Stimulated activated CD4-positive, alpha-beta T cell treated with anti-CD3 and anti-CD28 coated beads, Interleukin-1b, Interleukin-23, amount 100 ng/mL, for 1 hour (primary cell): ENCODE measurements at places on chromosomes 7 and 10.

DNA sequence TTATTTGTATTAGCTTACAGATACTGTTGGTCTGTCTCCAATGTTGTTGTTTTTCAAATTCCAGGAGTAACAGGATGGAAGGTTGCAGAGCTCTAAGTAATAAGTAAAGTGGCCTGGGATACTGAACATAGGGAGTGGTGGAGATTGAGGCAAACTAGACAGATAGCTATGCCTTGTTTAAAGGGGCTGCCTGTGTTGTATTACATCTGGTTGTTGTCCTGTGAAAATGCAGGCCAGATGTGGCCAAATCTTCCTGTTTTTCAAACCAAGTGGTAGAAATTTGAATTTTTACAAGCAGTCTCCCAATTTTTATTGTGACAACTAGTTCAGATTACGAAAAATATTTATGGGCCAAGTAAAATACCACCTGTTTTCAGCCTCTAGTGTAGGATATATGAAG is 33.5 kb downstream of the BICC1 start:
- no peak for DNase-seq

DNA sequence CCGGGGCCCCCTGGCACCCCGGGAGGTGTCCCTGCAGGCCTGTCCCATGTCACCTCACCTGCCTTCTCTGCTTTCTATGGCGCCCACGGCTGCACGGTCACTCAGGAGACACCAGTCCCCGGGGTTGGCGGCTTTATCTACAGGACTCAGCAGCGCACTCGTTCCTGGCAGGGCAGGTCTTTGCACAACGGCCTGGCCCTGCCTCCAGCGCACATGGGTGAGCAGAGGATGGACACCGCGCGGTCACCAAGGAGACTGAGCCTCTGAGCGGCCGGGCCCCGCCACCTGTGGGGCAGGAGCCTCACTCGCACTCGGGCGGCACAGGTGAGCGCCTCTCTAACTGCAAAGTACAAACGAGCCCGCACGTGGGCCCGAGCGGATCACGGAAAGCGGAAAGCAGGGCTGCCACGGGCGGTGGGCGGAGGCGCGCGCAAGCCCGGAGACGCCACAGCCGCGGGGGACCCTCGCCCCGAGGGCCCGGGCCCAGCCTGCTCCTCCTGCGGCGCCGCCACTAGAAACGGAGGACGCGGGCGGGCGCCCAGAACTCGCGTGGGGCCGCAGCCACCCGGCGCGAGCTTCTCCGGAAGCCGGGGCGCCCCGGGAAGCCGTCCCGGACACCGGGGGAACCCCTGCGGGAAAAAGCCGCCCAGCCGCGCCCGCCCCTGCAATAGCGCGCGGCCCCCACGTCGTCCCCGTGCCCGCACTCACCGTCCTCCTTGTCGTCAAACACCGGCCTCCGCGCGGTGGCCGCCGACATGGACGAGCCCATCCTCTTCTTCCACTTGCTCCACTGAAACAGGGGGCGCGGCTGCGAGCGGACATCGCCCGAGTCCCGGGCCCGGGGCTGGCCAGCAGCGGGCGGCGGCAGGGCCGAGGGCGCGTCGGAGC is 642 bp downstream of the STK32C start:
- no peak for DNase-seq

GRCh38 chr10:72375585-72375984 is 20.9 kb upstream of the DNAJB12 start:
- no peak for DNase-seq

DNA sequence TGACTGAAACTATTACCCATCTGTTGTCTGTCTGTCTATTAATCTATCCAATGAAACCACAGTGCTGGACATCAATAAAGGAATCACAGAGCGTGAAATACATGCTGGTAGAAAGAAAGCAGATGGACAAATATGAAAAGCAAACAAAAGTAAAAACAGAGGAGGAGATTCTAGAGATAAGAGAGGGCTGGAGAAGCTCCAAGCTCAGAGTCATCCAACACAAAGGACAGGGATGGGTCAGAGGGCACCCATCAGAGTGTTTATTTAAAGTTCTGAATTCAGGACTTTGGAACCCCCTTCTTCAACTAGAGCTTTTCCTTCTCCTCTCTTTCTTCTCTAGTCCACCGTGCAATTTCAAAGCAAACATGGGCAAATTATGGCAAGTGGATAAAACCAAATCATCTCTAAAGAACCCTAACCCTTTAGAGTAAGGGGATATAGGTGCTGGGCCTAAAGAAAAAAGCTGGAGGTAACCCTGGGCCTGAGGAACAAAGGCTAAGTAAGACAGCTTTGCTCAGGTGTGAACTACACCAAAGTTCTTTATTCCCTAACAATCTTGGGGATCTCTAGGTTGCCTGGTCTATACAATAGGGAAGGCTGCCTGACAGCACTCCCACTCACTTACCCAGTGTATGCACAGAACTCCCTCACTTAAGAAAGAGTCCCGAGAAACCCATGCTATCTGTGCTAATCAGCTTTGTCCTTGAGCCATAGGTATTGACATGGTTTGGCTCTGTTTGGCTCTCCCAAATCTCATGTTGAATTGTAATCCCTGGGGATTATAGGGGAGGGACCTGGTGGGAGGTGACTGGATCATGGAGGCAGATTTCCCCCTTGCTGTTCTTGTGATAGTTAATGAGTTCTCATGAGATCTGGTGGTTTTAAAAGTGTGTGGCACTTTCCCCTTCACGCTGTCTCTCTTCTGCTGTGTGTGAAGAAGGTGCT is 97.0 kb downstream of the BAMBI start:
- DNase-seq: no peak

DNA sequence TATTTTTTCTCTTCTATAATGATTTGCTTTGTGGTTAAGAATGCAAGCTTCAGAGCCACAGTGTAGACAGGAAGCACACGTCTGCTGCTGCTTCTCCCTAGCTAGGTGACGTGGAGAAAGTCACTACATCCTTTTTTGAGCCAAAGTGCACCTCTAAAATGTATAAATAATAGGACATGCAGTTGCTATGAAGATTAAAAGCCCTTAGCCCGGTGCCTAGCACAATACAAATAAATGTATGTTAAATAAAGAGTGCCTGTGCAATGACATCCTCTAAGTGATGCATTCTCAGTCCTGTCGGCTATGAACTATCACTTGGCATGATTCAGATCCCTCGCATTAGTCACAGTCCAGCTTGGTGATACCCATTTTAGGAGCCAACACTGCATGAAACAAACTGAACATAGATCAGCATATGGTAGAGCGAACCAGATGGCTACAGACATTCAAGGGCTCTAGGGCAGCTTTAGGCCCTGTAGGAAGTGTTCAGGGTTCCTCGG is 4.8 kb upstream of the TRDMT1 start:
- no peak for DNase-seq

DNA sequence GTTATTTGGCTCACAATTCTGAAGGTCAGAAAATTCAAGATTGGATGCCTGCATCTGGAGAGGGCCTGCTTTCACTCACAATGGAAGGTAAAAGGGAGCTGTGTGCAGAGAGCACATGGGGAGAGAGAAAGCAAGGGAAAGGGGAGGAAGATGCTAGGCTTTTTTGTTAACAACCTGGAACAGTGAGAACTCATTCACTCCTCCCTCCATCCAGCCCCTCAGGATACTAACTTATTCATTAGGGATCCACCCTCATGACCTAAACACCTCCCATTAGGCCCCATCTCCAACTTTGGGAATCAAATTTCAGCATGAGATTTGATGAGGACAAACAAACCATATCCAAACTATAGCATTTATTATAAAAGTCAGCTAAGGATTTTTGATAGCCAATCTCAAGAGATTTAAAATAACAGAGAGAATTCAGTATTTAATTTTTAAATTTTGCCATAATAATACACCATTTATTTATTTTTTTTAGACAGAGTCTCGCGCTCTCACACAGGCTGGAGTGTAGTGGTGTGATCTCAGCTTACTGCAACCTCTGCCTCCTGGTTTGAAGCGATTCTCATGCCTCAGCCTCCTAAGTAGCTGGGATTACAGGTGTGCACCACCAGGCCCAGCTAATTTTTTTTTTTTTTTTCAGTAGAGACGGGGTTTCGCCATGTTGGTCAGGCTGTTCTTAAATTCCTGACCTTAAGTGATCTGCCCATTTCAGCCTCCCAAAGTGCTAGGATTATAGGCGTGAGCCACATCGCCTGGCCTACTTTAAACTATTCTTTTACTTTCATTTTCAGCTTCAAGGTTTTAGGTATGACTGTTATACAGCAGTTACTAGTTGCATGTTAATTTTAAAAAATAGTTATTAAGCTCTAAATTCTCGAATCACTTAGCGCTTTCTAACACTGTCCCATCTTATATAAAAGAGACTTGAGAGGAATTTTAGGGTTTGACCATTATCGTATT is 20.3 kb upstream of the ETV1 start:
- DNase-seq: no peak

GRCh38 chr7:13988731-13989125 is 738 bp downstream of the ETV1 start:
- DNase-seq: no peak

DNA sequence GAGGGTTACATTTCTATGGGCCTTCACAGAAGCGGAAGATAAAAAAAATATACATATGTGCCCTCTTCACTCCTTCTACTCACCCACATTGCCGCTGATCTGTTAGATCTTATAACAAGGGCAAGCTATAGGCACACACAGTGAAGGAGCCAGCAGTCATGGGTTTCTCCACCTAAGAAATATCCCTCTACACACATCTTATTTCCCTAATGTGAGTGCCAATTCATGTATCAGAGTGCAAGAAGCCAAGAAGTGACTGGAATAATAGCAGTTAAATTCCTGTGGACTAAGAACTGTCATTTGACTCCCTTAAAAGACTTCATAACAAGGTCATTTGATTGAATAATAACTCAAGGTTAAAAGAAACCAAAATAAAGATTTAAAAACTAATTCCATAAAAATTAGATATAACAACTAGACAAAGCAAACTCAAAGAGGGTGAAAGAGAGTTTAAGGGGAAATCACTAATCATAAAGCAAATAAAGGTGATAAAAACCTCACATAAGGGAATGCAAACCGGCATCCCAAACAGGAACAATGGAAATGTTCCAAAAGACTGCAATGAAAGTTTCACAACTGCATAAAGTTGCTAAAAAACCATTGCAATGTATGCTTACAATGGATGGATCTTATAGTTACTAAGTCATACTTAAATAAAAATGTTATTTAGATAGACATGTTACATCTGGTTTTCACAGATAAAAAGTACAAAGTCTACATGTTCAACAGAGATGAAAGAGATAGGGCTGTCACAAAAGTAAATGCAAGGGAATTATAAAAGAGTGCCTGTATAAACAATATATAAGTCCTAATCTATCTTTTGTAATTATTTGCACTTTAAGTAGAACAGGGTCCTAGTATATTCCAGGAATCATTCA is 42.8 kb downstream of the ARHGAP21 start:
- no peak for DNase-seq

DNA sequence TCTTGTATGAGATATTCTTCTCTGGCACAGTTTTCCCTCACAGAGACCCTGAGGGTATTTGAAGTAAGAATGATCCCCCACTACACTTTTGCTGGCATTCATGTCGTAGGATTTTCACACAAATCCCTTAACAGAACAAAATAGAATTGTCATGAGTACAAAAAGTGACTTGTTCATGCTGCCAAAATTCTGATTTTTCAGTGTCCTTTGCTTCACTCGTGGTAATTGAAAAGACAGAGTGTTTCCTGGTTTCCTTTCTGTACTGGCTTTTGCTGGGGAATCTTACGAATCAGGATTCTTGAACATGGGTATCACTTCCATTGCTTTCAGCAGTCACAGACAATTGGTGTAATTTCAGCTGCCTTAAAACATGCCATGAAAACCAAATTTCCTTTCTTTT is 756.3 kb downstream of the REEP3 start:
- no peak for DNase-seq

- no peak for DNase-seq
Measured at GRCh38 chr7:66153691-66154090, 39.0 kb downstream of the CRCP start.

DNA sequence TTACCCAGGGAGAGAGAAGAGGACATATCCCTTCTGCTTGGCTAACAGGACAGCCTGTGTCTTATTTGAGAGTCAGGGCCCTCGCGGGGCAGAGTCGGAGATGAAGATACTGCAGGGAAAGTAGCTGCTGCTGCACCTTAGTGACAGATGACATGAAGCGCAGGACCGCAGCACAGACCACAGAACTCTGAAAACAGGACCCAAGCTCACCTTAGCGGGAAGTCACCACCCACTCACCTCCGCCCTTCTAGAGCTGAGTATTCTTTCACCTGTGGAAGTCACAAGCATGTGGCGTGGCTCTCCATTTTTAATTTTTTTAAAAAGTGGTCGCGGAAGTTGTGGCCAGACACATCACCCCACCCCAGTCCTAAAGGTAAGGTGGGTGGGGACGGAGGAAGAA is 191.4 kb downstream of the FAM107B start:
- peak; percentile 61 for DNase-seq
